Stimulated activated CD4-positive, alpha-beta T cell treated with anti-CD3 and anti-CD28 coated beads, Interleukin-2, amount 100 ng/mL, for 24 hours (primary cell): ENCODE measurements at places on chromosomes 11 and 22.
A peak's percentile ranks its signal among the peaks of the same experiment; 100 is the strongest.

GRCh38 chr11:71222318-71223080, 29.9 kb downstream of the SHANK2 start:
- no peak for DNase-seq

- DNase-seq, result no peak
Measured at GRCh38 chr11:75244052-75244814, 3.7 kb downstream of the TPBGL start.

- DNase-seq, result no peak
Measured at GRCh38 chr11:69022260-69022659, 9.2 kb upstream of the MRGPRF start.

- DNase-seq, result no peak
Measured at GRCh38 chr22:49812838-49813237, 14.8 kb downstream of the BRD1 start.

DNA sequence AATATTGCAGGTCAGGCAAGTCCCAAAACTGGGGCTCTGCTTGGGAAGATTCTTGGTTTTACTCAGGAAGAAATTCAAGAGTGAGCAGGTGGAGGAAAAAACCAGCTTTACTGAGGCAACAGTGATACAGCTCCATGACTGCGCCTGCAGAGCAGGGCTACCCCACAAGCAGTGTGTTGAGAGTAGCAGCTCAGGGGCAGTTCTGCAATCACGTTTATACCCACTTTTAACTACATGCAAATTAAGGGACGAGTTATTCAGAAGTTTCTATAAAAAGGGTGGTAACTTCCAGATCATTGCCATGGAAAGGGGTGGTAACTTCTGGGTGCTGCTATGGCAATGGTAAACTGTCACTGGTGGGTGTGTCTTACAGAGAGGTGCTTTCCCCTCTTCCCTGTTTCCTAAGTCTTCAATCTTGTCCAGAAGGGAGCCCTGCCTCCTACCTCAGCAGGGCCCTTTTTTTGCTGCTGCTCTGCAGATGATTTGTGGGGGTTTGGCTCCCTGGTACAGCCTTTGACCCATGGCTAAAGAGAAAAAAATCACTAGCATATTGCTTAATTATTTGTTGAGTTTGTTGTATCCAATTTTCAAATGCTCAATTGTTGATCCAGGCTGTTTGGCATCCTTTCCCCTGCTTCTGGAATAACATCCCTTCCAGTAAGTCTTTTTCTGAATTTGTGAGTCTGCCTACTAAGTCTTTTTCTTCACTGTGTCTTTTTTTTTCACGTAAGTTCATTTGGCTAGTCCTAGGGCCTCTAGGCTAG, 30.0 kb upstream of the ME3 start:
- DNase-seq, result no peak

DNA sequence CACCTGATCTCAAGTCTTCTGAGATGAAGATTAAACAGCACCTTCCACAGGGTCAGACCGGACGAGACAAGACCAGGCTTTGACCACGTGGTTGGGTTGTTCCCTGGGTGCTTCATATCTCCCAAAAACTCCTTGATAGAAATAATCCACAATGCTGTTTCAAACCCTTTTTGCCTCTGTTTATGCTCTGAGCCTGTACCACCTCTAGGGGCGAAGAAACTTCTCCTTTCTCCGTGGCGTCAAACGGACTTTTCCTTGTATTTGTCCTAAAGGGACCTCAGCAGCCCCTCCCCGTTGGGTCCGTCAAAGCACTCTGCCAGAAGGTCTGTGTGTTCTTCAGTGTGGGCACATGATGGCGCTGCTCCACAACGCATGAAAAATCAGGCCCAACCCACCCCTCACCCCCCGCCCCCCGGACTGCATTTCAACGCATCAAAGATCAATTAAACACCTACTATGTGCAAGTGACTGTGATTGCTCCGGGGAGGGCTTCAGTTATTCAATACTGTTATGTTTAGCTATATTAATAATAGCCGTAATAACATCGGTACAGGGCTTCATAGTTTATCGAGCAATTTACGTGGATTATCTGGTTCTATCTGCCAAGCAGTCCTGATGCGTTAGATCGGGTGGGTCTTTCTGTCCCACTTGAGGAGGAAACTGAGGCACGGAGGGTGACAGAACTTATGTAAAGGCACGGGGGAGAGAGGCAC, 17.3 kb upstream of the EIF3D start:
- peak; percentile 41 for DNase-seq

DNA sequence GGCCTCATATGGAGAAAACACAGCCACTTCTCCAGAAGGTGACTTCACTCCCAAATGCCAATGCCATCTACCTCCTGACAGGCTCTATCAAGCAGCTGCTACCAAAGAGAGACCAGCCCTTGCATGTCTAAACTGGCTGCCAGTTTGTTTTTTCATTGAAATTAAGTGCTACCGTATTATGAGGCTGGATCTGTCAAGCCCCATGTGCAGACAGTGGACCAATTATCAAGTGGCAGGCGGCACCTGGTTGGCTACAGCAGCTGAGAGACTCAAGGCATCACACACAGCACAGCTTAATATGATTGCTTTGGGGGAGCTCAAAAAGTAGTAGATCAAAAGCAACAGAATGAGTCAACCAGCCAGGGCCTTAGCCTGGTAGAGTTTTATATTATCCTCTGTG, 1293.0 kb upstream of the TENM4 start:
- DNase-seq, result no peak

DNA sequence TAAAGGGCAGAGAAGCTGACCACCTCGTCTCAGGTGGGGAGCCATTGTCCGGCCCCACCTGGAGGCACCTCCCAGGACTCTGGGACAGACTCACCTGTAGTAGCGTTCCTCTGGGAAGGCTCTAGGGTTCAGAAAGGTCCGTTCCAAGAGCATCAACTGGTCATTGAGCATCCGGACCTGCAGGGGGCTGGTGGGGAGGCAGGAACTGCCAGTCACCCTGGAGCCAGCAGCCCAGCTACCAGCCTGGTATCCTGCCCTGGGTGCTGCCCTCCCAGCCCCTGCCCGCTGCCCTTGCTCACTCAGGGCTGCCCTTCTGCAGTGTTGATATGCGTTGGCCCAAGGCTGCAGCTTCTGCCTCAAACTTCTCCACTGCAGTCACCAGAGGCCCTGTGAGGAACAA, 4.7 kb downstream of the SAC3D1 start:
- DNase-seq, result no peak

DNA sequence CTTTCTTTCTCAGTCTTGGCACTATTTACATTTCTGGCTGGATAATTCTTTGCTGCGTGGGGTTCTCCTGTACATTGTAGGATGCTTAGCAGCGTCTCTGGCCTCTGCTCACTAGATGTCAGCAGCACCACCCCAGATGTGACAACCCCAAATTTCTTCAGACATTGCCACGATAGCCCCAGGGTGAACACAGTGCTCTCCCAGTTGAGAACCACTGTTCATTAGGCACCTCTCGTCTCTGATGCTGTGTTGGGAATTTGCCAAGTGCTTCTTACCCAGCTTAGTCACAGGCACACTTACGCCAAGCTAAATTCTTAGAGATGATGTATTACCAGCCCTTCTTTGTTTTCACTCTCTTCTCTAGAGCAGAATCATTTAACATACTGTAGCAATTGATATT, 9.4 kb downstream of the TRIM6 start:
- no peak for DNase-seq

DNA sequence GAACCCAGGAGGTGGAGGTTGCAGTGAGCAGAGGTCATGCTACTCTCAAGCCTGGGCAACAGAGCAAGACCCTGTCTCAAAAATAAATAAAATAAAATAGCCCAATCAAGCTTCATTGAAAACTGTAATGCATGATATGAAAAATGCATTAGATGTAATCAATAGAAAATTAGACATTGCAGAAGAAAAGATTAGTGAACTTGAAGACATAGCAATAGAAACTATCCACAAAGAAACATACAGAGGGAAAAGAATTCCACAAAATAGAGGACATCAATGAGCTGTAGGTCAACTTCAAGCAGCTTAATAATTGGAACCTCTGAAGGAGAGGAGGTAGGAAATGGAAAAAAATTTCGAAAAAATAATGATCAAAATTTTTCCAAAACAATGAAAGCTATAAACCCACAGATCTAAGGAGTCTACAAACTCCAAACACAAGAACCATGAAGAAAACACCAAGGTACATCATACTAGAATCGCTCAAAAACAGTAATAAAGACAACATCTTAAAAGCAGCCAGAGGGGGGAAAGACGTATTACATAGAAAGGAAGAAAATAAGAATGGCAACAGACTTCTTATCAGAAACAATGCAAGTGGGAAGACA, 104.2 kb downstream of the WNT7B start:
- no peak for DNase-seq

DNA sequence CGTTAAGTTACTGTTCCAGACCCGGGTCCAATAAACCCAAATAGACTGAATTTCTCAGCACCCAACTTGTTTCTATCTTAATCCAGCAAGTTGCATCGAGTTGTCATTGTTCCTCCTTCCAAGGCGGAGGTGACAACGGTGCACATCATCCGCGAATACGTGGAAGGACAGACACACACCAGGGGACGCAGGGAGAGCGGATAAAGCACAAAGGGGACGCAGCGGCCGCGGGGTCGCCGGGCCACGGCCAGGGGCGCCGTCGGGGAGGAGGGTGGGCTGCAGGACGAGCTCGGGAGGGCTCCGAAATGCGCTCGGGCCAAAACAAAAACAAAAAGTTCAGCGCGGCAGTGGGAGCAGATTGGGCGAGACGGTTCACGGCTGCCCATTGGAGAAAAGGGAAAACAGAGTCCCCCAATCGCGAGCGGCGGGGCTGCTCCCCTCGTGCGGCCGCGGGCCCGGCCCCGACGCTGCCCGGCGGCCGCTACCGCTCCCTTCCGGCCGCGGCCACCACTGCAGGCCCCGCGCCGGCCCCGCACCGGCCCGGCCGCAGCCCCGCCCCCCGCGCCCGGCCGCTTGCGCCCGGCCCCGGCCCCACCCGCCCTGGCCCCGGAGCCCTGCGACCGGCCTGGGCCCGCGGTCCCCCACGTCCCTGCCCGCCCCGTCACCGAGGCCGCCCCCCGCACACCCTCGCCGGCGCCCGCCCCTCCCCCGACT, 518 bp downstream of the KMT5B start:
- peak; percentile 62 for DNase-seq

DNA sequence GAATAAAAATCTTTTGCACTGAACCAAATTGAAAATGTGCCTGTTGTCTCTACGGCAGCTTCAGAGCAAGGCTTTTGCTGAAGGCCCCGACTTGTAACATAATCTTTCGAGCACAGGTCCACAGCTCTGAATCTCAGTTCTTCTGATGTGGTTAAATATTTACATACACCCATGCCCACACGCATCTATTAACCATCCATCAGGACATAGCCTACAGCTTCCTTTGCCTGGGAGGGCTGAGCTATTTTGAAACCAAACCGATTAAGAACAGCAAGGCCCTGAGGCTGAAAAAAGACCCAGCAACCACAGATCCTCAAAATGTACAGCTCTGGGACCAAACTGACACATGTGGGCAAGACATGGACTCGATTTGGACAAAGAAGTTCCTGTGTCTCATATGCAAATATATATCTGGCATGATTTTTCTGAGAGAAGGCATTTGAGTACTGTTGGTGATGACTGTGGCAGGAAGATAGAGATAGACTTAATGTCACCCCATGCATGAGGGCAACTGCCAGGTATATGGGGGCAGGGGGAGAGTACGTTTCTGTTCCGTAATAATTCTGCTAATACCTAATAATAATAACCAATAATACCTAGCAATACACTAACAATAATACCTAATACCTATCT, 322.7 kb upstream of the PLET1 start:
- no peak for DNase-seq

DNA sequence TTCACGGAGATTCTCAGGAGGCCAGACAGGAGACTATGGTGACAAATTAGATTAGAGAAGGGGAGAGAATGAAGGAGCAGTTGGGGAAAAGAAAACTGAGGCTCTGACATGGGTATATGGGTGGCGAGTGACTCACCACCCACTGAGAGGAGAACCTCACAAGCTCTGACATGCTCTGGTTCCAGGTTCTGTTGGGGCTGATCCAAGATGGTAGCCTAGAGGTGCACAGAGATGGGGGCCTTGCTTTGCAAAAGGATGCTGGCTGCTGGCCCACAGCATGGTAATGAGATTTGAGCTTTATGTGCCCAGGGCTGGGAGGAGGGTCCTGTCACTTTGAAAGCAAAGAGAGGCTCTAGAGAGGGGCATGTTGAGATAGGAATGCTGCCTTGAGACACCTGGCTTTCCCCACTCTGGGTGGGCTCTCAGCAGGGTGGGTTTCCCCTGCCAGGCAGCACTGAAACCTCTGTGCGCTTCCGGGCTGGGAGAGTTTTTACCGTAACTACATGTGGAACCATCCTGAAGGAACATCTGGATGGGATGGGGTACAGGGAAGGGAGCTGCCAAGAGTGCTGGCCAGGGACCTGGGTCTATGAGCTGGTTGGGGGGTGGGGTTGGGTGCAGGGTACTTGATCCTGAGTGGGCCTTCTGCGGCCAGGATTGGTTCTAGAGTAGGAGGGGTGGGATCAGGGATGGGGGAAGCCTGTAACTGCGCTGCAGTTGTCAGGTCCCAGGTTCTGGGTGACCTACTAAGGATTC, 1.2 kb upstream of the GRK2 start:
- no peak for DNase-seq

GRCh38 chr22:42519525-42520401, at the start of gene RRP7A:
TSS of gene RRP7A (minus strand) at chr22:42519796. CDS start at chr22:42519786, 10 bp downstream.
- peak; percentile 89 for DNase-seq

DNA sequence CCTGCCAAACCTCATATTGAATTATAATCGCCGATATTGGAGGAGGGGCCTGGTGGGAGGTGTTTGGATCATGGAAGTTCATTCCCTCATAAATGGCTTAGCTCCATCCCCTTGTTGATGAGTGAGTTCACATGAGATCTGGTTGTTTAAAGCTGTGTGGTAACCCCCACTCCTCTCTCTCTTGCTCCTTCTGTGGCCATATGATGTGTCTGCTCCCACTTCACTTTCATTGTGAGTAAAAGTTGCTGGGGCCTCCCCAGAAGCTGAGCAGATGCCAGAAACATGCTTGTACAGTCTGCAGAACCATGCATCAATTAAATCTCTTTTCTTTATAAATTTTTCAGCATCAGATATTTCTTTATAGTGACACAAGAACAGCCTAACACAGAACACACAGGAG, 929.0 kb upstream of the FAT3 start:
- no peak for DNase-seq

GRCh38 chr11:34633640-34633989, 12.7 kb downstream of the EHF start:
- DNase-seq, result no peak

GRCh38 chr11:111967649-111968048, 30.5 kb downstream of the DIXDC1 start:
- no peak for DNase-seq

DNA sequence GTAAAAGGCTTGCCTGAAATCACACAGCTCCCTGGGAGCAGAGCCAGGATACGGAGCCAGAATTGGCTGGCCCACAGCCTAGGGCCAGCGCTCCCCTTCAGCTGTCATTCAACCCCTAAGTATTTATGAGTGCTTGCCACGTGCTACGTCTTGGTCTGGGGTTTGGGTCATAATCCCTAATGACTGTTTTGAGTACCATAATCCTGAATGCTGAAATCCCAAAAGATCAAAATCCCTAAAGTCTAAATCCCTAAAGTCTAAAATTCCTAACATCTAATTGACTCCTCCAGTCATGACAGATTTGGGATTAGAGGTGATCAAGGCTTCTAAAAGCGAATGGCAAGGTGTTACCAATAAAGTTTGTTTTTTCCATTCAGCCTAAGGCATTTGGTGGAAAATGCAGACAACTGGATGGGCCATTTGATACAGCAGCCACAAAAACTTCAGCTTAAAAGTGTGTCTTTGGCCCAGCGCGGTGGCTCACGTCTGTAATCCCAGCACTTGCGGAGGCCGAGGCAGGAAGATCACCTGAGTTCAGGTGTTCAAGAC, 59.8 kb upstream of the PRR5 start:
- DNase-seq, result no peak

- DNase-seq, result no peak
Measured at GRCh38 chr11:7851391-7851790, 54.6 kb upstream of the OR5P2 start.
